ENCODE measurements at places on chromosomes 2 and 18.

DNA sequence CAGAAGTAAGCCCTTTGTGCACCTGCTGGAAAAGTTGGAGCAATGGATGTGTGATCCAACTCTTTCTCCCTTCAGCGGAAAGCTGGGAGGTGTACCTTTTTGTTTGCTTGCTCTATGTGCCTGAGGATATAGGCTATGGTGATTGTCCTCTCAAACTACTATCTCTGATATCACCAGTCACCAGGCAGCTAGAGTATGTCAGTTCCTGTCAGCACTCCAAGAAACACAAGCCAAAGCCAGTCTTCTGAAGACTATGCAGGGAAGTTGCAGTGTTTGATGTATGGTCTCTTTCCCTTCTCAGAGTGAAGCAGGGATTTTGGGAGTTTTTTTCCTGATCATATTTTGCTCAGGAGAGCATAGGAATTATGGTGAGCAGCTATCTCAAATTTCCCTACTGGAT, 146.4 kb downstream of the PTH2R start:
- no peak for DNase-seq

DNA sequence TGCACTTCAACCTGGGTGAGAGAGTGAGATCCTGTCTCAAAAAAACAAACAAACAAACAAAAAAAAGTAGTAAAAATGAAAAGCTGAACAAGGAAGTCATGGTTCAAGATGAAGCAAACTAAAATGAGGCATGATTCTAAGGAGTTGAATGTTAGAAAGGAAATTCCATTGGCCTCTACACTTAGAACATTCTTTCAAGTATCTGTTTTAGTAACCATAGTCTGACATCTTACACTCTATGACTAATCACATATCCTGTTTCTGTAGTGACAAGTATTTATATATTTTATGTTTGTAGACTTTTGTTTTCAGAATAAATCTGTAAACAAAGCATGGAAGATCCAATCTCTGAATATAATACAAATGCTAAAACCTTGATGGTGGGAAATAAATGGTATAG, 164.1 kb downstream of the KIAA1328 start:
- DNase-seq, result no peak

DNA sequence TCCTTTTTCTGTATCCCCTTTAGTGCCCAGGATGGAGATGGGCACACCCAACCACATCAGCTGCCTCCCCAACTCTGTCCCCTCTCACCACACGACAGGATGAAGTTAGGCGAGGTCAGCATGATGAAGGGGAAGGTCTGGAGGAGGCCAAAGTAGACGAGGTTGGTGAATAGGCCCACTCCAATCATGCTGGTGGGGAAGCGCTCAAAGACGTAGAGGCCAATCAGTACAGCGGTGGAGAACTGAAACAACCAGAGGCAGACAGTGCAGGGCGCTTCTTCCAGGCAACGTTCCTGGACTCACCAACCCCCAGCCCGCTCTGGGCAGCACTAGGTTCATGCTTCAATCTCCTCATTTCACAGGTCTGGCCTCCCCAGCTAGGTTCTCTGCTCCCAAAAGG, 2.9 kb downstream of the TEX261 start:
- DNase-seq, result no peak

GRCh38 chr2:236980961-236981360, 104.7 kb upstream of the COPS8 start:
- DNase-seq, result no peak

DNA sequence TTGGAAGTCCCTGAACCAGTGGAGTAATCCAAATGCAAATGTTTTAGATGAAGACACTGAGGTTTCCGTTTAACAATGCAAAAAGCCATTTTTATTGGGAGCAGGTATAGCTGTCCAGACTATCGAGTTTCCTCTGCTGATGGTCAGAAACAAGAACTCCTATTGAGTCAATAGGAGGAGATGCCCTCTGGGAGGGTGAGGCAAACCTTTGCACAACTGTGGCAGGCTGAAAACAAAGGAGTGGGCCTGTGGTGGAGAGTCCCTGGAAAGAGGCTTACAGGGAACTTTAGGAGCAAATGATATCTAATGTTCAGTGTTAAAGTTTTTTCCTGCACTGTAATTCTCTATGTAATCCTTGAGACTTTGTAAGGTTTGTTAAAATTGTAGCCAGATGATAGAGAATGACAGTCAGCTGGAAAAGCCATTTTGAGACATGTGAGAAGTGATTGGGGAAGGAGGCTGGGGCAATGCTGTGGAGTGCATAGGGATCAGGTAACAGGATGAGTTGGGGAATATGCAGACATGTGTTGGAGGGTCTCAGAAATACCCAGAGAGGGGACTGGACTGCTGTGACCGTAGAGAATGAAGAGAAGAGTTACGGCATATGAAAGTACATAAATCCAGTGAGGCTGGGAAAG, 15.1 kb upstream of the EML4 start:
- peak; percentile 32 for DNase-seq

DNA sequence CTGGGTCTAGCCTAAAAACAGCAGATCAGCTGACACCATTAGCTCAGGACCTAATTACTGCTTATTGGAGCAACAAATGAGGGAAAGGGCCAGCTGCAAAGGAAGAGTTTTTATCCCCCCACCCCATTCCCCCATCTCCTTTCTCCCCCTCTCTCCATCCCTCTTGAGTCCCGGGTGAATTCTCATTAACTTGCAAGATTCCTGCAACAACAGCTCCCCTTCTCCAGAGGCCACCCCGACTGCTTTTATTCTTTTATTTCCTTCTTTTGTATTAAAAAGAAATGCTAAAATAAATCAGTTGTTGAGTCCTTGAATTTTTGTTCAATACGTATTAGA, 473 bp upstream of the NOL4 start:
- DNase-seq, result no peak

DNA sequence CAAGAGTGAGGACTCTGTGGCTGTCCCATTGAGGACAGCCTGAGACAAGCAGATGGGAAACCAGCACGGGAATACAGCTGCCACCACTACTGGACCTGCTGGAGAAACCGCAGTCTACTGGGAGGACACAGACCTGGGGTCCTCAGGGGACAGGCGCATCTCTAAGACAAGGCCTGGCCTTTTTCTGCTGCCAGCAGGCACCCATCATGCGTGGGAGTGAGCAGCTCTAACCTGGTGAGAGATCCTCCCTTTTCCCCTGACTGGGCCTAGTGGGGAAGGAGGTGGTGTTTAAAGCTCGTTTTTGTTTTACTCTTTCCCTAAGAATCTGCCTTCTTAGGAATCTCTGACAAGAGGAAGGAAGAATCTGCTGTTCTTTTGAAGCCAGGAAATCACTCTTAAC, 36.6 kb downstream of the CYRIA start:
- no peak for DNase-seq

DNA sequence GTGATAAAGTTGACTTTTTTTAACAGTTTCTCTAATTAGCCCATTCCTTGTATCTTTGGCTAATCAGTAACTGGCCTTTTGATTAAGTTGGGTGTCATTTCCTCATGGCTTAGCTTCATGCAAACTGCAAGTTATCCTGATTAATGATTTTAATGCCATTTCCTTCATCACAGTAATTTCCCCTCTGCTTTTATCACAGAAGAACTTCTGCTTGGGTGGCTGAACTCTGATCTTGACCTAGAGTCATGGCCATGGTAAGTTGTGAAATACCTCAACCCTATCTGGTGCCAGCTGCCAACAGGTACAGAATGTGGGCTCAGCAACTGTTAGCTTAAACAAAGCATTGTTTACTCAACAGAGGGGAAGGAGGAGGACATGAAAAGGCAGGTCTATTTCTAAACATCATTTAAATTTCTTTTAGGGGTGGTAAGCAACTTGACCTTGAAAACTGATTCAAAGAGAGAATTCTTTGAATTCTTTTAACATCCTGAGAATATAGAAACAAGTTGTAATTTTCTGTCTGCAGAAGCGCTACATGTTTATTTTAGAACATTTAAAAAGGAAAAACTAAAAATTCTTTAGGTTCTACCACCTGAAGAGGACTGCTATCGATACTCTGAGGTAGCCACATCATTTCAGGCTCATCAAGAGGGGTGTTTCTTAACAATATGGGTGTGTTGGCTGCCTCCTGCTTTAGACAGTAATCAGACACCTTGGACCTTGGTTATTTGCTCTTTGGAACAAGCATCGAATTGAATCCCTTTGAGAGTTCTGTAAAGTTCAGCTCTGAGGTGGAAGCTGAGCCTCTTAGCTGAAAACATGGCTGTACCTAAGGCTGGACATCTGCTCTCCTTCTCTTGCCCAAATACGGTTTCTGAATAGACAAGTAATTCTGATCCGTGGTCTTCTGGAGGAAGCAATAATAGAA, 39.7 kb downstream of the ANXA4 start:
- DNase-seq, result peak; percentile 26

GRCh38 chr2:189952536-189953109, 109.9 kb downstream of the MSTN start:
- DNase-seq, result no peak

DNA sequence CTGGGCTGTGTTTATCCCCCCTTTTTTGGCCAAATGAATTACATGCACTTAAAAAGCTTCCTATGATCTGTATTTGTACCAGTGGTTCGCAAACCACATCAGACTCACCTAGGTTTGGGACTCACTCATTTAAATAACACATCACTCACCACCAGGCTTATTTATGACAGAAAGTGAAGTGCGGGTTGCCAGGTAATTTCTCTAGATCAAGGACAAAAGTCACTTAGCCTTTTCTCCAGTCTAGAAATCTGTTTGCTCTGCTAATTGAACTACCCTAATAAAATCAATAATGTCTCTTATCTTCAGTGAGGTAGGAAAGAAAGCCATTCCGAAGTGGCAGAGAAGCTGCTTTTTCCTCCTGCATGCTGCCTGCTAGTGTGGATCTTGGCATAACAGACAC, 88.1 kb upstream of the SLC8A1 start:
- DNase-seq, result no peak

- peak; percentile 67 for DNase-seq
Measured at GRCh38 chr2:152627351-152627957, 89.8 kb downstream of the PRPF40A start.

GRCh38 chr2:17422061-17422460, 96.2 kb downstream of the RAD51AP2 start:
- DNase-seq, result no peak

GRCh38 chr2:232463701-232464543, 8.0 kb downstream of the ALPI start:
- DNase-seq, result no peak

DNA sequence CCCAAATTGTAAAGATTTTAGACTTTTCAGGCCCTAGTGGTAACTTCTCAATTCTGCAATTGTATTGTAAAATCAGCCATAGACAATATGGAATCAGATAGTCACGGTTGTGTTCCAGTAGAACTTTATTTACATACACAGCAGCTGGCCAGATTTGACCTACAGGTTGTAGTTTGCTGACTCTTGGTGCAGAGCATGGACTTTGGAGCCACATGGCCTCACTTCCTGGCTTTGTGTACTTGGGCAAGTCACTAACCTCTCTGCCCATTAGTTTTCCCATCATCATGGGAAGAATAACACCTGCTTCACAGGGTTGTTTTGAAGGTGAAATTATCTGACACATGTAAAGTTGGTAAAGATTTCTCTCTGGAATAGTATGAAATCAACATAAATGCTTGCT, 147.6 kb downstream of the TMEM200C start:
- DNase-seq, result no peak

GRCh38 chr2:29000956-29001355, 19.9 kb downstream of the TOGARAM2 start:
- DNase-seq, result no peak

DNA sequence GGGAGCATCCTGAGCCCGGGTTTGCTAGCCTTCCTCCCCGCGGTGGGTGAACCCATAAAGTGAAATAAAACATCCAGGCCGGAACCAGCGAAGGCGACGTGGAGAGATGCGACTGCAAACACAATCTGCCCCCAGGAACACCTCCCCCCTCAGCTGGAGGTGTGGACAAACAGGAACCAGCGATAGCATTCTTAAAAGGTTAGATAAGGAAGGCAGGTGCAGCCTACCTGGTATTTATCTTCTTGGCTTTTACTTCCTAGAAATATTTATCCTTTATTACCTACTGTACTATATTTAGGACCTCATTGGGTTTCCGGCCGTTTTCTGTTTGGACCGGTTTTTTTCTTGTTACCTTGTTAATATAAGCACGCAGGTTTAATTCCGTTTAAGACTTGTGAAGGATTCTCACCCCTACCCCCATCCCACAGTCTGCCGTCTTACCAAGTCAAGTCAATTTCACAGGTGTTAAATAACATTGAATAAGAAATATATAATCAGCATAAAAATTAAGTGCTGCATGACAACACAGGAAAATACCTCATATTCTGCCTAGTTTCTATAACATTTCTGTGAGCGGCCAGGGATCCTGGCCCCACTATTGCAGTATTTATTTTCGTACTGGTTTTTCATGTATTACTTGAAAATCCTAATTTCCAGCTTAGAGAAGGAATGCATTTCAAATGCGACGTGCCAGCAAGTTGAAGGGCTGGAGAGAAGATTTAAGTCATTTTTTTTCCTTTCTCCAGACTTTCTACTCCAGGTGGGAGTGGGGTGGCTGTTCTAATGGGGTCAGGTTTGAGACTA, 224.0 kb upstream of the ID2 start:
- DNase-seq, result no peak

- no peak for DNase-seq
Measured at GRCh38 chr2:40434731-40435271, 17.1 kb downstream of the SLC8A1 start.

DNA sequence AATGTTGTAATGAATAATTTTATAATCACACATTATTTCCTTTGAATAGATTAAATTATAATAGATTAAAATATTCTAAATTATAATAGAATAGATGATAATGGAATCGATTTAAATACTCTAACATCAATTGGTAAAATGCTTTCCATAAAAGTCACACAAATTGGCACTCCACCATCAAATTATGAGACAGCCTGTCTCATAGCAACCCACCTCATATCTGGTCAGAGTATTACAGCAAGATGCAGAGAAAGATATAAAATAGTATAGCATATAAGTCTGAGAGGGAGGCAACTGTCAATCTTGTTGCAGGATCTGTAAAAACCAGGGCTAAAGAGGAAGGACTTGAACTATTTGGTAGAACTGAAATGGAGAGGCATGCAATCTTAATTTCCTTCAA, 98.4 kb upstream of the NCKAP5 start:
- DNase-seq, result no peak

DNA sequence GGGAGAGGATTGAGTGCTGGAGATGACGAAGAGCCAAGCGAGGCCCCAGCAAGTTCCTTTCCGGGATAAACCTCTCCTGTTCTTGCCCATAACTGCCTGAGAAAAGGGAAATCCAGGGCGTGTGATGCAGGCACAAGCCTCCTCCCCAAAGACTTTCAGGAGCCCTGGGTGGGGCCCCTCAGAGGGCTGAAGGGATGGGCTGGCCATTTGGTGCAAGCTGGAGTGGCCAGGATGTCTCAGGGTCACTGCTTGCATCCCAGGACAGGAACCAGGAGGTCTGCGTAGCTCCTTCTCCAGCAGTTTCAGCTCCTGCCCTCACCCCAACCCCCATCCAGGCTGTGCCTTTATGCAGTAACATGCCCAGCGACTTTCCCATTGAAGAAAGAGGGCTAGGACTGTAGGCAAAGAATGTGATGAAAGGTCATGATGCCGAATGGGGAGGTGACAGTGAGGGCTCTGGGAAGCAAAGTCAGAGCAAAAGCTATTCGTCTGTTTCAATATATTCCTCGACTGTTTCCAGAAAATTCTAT, 80.2 kb downstream of the PXDN start:
- DNase-seq, result no peak

GRCh38 chr2:46827274-46828134, 88.1 kb downstream of the MCFD2 start:
- DNase-seq, result no peak

GRCh38 chr2:199903111-199903510, 8.0 kb upstream of the C2orf69 start:
- no peak for DNase-seq

GRCh38 chr2:183027443-183027842, 10.8 kb downstream of the NCKAP1 start:
- no peak for DNase-seq

Data from tongue (tissue), 3 donors.